ENCODE measurements at places on chromosomes 4 and X.

GRCh38 chr4:7956270-7956808, 16.7 kb upstream of the AFAP1 start:
- H3K27me3 ChIP-seq: no peaks in the 10 kb centered on the region
- H3K36me3 ChIP-seq: no peaks in the 10 kb centered on the region
- H3K4me1 ChIP-seq: peaks cover 46% of the 10 kb centered on the region
- DNase-seq: no peak
- H3K4me3 ChIP-seq: no peak overlapping the region

DNA sequence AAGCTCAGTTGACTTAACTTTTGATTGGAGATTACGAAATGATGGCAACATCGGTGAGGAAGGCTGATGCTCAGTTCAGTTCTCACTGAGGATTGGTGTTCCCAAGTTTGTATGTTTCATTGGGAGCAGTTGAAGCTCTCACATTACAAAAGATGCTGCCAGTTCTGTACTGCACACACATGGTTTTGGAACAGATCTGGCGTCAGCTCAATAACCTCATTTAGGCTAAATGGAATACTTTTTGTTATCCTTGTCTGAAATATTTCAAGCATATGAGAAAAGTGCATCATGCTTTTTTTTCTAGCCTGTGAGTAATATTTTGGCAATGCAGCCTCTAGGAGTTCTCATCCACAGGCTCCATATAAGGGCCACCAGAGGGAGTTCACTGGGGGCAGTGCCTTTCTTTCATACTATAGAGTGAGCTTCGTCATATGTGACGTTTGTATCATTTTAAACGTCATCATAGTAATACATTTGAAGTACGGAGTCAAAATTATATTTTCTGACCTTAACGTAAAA, 4.1 kb downstream of the ENPEP start:
- peak; percentile 78 for DNase-seq
- H3K27me3 ChIP-seq: no peaks in the 10 kb centered on the region
- H3K4me3 ChIP-seq: no peak overlapping the region
- H3K4me1 ChIP-seq: peaks cover 9% of the 10 kb centered on the region
- no peaks in the 10 kb centered on the region for H3K36me3 ChIP-seq
- H3K27ac ChIP-seq: peak overlapping the region; percentile 55

DNA sequence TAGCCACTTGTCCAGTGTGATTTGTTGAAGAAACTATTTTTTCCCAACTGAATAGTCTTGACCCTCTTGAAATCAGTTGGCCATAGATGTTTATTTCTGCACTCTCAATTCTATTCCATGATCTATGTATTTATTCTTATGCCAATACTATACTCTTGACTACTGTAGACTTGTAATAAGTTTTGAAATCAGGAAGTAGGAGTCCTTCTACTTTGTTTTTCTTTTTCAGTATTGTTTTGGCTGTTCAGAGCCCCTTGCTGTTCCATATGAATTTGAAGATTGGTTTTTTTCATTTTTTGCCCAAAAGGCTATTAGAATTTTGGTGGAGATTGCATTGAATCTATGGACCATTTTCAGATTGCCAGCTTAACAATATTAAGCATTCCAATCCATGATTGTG, 10.2 kb downstream of the SAP30 start:
- no peak for DNase-seq
- H3K4me3 ChIP-seq: no peak overlapping the region
- H3K27me3 ChIP-seq: no peaks in the 10 kb centered on the region
- H3K4me1 ChIP-seq: no peaks in the 10 kb centered on the region
- H3K27ac ChIP-seq: no peak overlapping the region

DNA sequence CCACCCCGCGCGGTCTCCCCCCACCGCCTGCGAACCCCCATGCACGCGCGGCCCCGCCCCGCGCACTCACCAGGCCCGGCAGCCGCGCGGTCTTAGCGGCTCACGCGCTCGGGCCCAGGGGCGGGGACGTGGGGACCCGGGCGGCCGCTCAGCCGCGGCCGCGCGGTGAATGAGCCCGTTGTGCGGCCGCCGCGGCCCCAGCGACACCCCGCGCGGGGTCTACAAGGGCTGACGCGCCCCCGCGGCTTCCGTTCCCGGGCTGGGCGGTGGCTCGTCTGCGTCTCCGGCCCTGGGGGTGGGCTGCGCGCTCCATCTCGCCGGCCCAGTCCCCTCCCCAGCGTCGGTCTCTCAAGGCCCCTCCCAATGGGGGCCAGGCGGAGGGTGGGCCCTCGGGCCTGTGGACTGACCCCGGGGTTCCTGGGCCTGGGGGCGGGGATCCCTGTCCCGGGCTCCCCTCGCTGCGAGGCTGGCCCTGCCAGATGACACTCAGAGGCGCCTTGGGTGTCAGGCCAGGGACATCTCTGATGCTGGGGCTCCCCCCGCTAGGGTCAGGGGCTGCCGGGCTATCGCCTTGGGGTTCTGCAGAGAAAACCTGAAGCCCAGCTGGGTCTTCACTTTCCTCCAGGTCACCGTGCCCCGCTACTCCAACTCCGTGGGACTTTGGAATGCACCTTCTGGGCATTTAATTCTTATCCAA, 4.3 kb upstream of the SLC26A1 start:
- H3K4me3 ChIP-seq: peak overlapping the region; percentile 32
- H3K36me3 ChIP-seq: no peaks in the 10 kb centered on the region
- peaks cover 13% of the 10 kb centered on the region for H3K4me1 ChIP-seq
- DNase-seq: no peak
- peaks cover 61% of the 10 kb centered on the region for H3K27me3 ChIP-seq
- no peak overlapping the region for H3K27ac ChIP-seq

DNA sequence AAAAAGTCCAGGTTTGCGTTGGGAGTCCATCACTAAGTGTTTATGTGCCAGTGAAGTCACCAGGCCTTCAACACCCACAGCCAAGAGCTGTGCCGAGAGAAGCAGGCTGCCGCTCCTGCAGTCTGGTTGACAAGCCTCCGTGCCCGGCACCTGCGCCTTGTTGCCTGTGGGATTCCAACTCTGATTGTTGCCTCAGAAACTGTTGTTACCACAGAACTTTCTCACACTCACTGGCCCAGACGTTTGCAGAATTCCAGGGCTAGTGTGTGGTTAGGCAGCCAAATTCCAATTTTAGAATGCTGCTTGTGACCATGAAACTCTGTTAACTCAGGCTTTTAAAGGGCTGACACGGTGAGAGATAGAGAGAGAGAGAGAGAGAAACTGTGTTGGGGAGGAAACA, 119.5 kb upstream of the LIMCH1 start:
- DNase-seq: no peak
- no peak overlapping the region for H3K27ac ChIP-seq
- H3K4me1 ChIP-seq: peaks cover 6% of the 10 kb centered on the region
- H3K27me3 ChIP-seq: no peaks in the 10 kb centered on the region
- no peak overlapping the region for H3K4me3 ChIP-seq

- no peaks in the 10 kb centered on the region for H3K27me3 ChIP-seq
- no peaks in the 10 kb centered on the region for H3K4me1 ChIP-seq
- H3K27ac ChIP-seq: no peak overlapping the region
- no peak overlapping the region for H3K4me3 ChIP-seq
Observed at GRCh38 chr4:79678472-79679202, 270.6 kb upstream of the GK2 start.

GRCh38 chr4:146762016-146762415, 123.3 kb downstream of the POU4F2 start:
- H3K4me1 ChIP-seq: no peaks in the 10 kb centered on the region
- DNase-seq: no peak
- no peaks in the 10 kb centered on the region for H3K36me3 ChIP-seq

DNA sequence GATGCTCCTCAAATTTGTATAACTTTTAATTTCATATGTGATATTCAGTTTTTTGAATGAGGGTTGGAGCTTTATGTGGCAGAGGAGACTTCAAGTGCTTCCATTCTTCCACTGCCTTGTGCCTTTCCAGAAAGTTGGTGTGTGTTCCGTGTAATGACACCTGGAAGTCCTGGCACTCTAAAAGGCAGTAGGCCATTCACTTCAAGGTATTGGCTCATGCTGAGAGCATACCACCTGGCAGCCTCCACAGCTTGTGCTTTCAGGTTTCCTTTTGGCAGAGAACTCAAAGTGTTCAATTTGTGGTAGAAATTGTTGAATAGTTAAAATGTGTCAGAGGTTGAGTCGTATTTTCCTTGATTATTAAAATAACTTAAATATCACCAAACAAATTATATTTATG, 49.6 kb downstream of the GRIA2 start:
- H3K27ac ChIP-seq: no peak overlapping the region
- DNase-seq: no peak
- no peak overlapping the region for H3K4me3 ChIP-seq
- no peaks in the 10 kb centered on the region for H3K36me3 ChIP-seq
- no peaks in the 10 kb centered on the region for H3K27me3 ChIP-seq

GRCh38 chr4:2689114-2689513, 67.0 kb downstream of the TNIP2 start:
- no peak for DNase-seq
- peaks cover 60% of the 10 kb centered on the region for H3K36me3 ChIP-seq
- H3K4me3 ChIP-seq: no peak overlapping the region
- H3K27ac ChIP-seq: no peak overlapping the region
- no peaks in the 10 kb centered on the region for H3K27me3 ChIP-seq

DNA sequence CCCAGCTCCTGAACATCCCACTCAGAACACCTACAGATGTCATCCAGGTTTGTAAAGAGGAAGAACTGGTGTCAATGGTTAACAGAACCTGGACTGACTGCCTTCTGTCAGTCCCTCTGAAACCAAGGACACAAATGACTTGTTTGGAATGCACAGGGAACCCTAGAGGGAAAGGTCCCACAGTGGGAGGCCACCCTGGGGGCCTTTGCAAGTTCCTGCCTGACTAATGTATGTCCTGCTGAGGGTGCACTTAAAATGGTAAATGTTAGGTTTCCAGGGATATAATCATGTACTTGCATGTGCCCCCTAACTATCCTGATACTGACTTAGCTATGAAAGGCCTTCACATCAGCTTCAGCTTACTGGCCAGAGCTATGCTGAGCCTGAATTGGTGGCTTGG, 15.0 kb upstream of the XAGE2 start:
- peaks cover 6% of the 10 kb centered on the region for H3K4me1 ChIP-seq
- no peak overlapping the region for H3K4me3 ChIP-seq
- no peaks in the 10 kb centered on the region for H3K27me3 ChIP-seq
- H3K36me3 ChIP-seq: no peaks in the 10 kb centered on the region
- peak; percentile 71 for DNase-seq

DNA sequence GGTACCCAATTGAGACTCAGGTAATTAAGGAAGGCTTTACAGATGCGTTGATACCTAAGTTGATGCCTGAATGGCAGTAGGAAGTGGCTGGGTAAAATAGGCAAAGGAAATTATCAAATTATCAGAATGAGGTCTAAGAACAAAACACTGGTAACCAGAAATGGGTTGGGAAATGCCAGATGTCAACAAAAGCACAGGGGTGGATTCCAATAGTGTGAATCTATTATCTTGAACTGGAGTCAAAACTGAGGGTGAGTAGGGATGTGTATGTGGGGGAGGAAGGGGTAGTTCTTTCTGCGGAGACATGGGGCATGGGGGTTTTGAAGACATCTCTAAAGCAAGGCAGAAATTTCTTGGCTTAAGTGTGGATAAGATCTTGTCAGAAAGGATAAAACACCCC, 16.0 kb upstream of the SEPTIN6 start:
- H3K36me3 ChIP-seq: no peaks in the 10 kb centered on the region
- H3K27me3 ChIP-seq: no peaks in the 10 kb centered on the region
- H3K4me1 ChIP-seq: no peaks in the 10 kb centered on the region
- no peak overlapping the region for H3K4me3 ChIP-seq

DNA sequence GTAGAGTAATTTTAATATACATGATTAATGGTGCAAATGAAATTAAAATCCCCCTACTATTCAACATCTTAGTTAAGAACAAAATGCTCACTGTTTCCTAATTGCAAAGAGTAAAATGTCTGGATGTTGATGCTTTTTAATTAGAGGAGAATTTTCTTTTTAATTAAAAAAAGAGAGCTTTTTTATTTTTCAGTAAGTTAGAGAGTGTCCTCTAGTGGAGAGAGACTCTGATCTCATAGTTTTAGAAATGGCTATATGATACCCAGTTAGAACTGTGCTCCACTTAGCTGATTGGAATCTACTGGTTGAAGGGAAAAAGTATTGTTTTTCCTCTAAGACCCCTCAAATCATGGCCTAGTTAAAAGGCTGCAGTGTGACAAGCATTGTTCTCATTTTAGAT, 312.0 kb upstream of the MAGEB2 start:
- H3K36me3 ChIP-seq: no peaks in the 10 kb centered on the region
- H3K27me3 ChIP-seq: no peaks in the 10 kb centered on the region
- H3K4me1 ChIP-seq: no peaks in the 10 kb centered on the region
- no peak overlapping the region for H3K27ac ChIP-seq
- no peak for DNase-seq

DNA sequence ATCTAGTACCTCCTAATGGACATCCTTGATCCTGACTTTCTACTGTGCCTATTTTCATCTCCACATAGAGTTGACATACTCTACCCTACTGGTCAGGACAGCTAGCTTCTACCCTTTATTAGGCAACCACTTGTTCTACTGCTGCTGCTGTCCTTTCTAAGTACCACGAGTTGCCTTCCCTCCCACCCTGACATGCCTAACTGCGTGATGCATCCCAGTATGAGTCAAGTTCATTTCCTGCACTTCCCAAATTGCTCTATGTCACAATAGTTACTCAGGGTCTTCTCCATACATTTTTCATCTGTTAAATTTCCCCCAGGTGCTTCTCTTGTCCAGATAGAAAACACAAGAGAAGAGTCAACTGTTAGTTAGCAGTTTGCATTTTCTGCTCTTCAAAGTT, 133.4 kb downstream of the TBC1D19 start:
- H3K4me3 ChIP-seq: no peak overlapping the region
- H3K27me3 ChIP-seq: no peaks in the 10 kb centered on the region
- peak; percentile 50 for DNase-seq
- H3K4me1 ChIP-seq: no peaks in the 10 kb centered on the region

DNA sequence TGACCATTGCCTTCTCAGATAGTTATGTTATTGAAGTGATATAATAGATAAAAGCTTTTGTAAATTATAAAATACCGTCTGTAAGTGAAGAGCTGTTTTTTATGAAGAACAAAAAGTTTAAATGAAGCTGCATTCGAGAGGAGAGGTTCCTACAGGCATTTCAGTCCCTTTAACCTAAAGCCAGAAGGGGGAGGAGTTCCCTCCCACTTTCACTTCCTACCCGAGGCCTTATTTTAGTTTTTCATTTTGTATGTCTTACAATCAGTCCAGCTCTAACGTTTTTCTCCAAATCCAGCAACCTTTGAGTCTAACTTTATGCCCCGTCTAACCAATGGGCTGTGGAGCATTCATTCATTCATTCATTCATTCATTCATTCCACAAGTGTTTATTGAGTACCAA, 16.5 kb upstream of the SOX3 start:
- H3K4me3 ChIP-seq: no peak overlapping the region
- no peaks in the 10 kb centered on the region for H3K4me1 ChIP-seq
- H3K27me3 ChIP-seq: peaks cover 7% of the 10 kb centered on the region
- no peaks in the 10 kb centered on the region for H3K36me3 ChIP-seq
- H3K27ac ChIP-seq: no peak overlapping the region
- no peak for DNase-seq

- H3K27ac ChIP-seq: no peak overlapping the region
- H3K4me1 ChIP-seq: no peaks in the 10 kb centered on the region
- no peak for DNase-seq
Observed at GRCh38 chr4:37715889-37716402, 29.8 kb upstream of the RELL1 start.

- H3K27me3 ChIP-seq: no peaks in the 10 kb centered on the region
- H3K4me3 ChIP-seq: no peak overlapping the region
- DNase-seq: no peak
Observed at GRCh38 chr4:13093170-13093569, 391.0 kb downstream of the RAB28 start.

All from A673 (cell line).